ENCODE measurements at places on chromosomes 1 and 21.
A peak's percentile ranks its signal among the peaks of the same experiment; 100 is the strongest.

- DNase-seq: peak; percentile 14
Observed at GRCh38 chr1:228734881-228735801, at the start of gene RHOU. TSS of gene RHOU (plus strand) at chr1:228735479. CDS start at chr1:228735743, 264 bp downstream.

DNA sequence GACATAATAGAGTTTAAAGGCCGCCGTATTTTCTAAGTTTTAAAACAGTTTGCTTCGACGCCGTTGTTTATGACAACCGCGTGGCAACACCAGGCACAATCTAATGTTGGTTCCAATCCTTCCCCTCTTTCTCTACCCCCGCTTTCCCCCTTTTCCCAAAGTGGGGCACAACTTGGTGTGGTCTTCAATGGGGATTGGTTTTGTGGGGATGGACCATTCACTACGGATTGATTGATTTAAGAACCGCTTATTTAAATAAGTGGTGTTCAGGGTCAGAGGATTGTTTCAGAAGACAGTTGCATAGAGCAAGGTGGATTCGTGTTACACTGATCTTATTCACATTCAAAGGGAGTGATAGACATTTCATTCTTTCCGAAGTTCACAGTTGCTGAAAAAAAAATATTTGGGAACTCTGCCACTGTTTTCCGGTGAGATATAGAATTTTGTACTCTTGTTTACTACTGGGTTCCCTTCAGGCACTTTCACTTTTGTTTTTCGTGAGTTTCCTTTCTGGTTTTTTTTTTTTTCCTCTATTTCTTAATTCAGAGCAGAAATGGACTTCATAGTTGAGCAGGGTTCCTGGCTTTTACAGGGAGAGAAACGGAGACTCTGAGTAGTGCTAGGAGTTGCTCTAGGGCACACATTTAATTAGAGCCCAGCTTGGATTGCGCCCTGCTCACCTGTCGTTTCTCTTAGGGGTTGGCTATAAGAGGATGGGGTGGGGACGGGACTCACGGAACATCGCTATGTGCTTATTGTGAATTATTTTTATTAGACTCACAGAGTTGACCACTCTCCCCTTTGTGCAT lies 79.6 kb upstream of the AK4 start:
- DNase-seq: no peak

- DNase-seq: no peak
Observed at GRCh38 chr1:163877016-163877415, 555.3 kb downstream of the NUF2 start.

DNA sequence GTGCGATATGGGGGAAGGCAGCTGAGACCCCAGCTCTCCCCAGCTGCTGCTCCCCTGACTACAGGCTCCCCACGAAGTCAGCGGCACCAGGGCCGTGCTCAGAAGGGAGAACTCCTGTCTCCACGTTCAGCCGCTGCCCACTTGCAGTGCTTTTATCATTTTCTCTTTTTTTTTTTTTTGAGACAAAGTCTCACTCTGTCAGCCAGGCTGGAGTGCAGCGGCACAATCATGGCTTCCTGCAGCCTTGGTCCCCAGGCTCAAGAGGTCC lies 933 bp upstream of the FTCD start:
- DNase-seq: no peak

GRCh38 chr21:33383056-33383888 lies 19.9 kb upstream of the IFNGR2 start:
- peak; percentile 62 for DNase-seq

DNA sequence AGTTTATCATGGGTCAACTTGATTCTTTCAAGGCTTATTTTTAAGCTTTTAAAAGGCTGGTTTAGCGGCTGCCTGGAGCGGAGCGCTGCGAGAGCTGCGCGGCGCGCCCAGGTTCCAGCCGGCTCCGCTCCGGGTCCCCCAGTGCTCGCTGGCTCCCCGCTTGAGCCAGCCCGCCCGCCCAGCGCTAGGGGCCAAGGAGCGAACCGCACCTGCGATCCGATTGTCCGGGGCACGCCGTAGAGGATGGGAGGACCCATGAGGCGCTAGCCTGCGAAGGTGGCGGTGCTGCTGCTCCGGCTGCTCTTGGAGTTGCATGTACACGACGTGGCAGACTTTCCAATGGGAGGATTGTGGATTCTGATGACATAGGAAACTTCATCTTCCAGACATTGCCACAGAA lies 9.9 kb upstream of the CFHR4 start:
- DNase-seq: no peak

DNA sequence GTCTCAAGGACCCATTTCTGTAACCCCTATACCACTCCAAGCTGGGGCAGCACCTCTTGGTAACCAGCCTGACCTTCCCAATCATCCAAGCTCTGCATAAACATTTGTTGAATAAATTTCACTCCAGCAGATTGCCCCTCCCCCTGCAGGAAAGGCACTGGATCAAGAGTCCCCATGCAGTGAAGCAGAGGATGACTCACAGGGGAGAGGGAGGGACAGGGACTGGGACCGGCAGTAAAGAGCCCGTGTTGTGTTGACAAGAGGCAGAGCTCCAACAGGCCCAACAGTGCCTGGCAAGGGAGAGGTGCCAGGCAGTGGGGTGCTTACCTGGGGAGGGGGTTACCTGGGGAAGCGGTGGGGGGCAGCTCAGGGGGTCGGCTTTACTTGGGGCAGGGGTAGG lies 32.3 kb downstream of the SLC9A1 start:
- no peak for DNase-seq

DNA sequence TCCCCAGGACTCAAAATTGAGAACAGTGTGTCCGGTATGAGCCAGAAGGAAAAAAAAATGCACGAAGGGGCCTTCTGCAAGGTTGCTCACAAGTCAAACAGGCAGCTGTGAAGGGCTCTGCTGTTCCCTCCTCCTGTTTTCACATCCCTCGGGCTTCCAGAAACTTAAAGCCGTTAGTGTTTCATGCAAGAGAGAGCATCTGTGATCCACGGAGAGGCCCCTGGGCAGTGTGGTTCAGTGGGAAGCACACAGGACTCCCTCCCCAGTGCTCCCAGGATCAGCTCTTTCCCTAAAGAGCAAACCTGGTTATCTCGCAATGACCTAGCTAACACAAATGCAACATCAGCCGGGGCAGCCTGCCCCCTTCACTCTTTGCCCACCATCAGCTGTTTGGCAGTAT lies 2.9 kb upstream of the MATN1 start:
- no peak for DNase-seq

GRCh38 chr1:168947041-168947440 lies 159.4 kb upstream of the ATP1B1 start:
- DNase-seq: no peak

DNA sequence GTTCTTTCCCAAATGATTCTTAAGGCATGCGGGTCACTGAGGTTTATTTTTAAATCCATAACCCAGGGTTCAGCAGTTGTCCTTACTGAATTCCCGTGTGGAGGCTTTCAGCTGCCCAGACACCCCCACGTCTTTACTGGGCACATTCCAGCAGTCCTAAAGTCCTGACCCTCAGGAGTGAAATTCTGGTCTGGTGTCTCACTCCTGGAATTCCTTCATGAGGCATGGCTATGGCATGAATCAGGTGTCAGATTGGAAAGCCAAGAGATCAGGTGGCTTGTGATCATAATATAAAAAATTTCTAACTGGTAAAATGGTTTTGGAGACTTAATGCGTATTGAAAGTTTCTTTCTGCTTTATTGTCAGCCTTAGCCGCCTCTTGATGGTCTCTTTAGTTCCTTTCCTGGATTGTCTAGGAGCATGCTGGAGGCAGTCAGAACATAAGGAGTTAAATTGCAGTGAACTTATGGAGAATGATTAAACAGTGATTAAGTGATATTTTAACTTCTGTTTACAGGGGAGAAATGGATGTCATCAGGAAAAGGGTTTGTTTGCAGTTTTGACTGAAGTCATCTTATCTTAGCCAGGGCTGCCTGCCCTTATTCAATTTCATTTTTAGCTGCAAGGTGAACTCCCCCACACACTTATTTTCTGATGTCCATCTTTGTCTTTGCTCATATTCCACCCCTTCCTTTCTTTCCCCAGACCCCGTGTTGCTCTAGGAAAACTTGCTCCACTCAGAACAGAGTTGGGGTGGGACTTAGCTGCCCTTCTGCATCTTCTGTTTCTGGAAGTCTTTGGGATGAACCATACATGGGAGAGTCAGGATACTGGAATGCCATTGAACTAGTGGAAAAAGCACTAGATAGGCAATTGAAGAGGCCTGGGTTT lies 25.7 kb upstream of the MACF1 start:
- DNase-seq: no peak

DNA sequence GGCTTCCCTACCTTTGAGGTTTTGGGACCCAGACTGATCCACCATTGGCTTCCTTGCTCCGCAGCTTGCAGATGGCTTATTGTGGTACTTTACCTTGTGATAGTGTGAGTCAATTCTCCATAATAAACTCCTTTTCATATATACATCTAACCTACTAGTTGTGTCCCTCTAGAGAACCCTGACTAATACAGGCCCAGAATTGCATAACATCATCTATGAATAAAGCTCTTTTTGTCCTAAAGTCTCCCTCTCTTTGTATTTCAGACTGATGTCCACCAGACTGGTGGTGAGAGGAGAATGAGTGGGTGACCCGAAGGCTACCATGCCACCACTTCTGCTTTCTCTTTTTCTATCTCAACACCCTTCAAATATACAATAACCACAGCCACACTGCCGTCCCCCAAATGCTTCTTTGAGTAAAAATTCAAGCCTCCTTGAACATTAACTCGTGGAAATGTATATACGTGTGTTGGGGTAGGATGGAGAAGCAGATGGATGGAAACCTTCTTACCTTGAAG lies 265.7 kb downstream of the PTBP2 start:
- DNase-seq: no peak

DNA sequence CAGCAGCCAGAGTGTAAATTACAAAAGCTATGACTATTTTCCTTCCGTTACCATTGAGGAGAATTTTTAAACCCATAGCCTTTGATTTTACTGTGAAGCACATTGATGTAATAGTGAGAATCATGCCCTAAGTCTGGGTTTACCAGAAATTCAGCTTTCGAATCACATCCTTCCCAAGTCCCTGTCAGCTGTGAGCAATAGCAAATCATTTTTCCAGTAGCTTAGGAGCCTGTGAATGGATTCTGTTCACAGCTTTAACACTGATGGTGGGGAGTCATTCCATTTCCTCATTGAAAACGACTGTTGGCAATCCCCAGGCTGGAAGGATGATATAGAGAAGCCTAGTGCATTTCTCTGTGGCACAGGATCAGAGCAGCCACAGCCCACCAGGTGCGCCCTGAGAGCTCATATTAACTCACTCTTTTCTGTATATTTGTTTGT lies 82.2 kb upstream of the C1orf105 start:
- no peak for DNase-seq

DNA sequence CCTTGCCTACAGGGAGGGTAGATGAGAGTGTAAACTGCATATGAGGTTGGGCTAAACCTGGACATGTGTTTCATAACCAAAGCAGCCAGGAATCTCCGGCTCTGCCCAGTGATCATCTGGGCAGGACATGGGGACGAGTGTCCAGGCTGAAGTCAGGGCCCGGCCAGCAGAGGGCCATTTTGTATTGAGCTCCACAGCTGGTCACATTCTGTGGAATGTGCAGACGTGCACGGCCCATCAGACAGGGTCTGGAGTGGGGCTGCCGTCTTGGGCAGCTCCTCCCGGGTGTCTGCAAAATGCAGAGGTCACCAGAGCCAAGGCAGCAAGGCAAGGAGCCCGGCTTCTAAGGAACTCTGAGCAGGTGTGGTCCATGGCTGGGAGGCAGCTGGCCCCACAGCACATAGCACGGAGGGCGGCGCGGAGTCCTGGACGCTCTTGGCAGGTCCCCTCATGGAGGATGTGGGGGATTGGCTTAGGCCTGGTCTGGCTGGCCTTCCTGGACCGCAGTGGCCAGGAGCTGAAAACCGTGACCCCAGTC lies 6.2 kb downstream of the LRRC3 start:
- DNase-seq: no peak

GRCh38 chr1:30444850-30445249 lies 278.5 kb downstream of the MATN1 start:
- DNase-seq: no peak

DNA sequence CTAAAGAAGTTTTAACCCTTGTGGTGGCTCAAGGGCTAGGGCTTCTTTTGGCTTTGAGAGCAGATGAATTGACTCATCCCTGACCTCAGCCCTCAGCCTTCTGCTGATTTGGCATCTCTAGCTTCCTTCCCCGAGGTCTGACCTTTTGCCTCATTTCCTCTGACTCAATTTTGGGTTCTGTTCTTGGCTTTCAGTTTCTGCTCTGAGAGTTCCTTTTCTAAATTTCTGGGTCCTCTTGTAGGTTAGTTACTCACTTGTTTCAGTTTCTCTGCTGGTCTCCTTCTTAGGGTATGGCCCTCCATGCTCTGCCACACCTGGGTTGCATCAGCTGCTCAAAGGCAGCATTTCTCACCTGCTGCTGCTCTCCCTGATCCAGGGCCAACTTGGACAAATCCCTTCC lies 19.4 kb downstream of the PDE4B start:
- DNase-seq: no peak

DNA sequence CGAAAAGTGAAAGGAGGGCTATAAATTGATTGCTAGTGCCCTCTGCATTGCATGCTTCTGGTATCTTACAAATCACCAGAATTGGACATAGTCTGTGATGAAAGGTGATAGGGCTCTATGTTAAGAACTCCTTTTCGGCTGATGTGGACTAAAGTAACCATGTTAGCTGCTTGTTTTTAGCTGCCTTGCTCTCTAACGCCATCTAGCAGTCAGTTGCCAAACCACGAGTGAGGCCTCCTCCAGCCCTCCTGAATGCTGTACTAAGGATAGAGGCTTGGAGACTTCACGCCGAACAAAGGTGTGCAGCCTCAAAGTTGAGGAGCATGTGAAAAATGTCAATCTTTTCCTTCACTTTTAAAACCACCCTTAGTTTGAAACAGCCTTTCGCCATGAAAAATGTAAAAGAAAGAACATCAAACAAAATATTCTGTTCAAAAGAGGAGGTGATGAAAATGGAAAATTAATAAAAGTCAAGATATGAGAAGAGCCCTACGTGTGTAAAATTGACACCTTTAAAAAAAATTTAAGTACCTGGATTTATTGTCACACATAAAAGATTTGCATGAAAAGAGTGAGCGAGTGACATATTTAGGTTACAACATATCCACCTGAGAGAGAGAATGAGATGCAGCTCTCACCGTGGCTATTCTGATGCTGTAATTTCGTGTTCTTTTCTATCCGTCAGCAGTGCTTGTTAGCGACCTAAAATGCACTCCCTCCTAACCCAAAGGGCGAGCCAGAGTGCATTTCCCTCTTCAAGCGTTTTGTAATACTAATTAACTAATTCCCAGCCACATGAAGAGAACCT lies 8.1 kb downstream of the LRRC53 start:
- DNase-seq: no peak

DNA sequence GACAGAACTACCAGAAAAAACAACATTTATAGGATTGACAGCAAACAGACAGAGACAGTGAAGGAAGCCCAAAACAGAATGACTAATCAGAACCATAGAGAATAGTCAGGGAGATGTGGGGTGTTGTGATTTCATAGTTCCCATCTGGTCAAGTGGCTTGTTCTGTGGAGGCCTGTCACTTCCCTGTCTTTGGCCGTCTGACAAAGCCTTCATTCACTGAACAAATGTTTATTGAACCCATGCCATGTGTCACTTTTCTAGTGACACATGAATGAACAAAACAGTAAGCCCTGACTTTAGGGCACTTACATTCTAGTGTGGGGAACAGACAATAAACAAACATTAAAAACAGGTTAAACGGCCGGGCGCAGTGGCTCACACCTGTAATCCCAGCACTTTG lies 3.2 kb upstream of the SRRM1 start:
- no peak for DNase-seq

- DNase-seq: no peak
Observed at GRCh38 chr1:223617323-223618070, 48.0 kb downstream of the CAPN8 start.

GRCh38 chr1:243230914-243231313 lies 24.2 kb downstream of the CEP170 start:
- no peak for DNase-seq
